ENCODE measurements at places on chromosomes 6 and 20. TPM values are rescaled to one million over a fixed set of nuclear protein-coding genes. Genes with fewer than 3 reads are reported as not detected.

GRCh38 chr20:44395461-44396340 lies 40.2 kb downstream of the HNF4A start:
- DNase-seq, result peak; percentile 60

Gene SAMD5
- 2.7 TPM for total RNA-seq

- no peak for DNase-seq
Observed at GRCh38 chr20:830011-830521, 3.4 kb upstream of the FAM110A start.

DNA sequence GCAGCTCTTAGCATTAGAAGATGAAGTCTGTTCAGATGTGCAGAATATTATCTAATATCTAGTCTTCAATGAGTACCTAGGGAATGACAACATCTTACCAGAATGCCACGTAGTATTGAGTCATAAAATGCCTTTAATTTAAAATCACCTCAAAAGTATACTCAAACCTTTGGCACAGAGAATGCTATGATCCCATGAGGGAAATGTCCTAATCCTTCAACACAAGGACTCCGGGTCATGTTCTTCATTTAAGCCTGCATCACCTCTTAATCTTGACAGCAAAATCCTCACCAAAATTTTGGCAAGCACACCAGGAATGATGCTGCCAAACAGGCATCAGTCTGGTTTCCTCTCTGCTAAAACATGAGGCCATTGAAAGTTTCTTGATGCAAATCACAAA lies 23.6 kb upstream of the MARCKS start:
- no peak for DNase-seq

DNA sequence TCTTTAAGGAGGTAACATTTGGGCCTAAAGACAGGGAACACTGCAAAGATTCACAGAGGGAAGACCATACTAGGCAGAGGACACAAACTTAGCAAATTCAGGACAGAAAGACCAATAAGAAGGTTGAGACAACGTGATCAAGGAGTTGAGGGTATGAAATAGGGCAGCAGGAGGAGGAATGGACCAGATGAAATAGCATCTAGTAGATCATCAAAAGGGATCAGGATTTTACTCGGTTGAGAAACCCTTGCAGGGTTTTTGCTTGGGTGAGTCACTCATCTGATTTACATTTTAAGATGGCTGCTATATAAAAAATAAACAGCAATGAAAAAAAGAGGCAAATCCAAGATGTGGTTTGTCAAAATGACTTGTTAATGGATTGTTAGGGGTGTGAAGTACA lies 4.7 kb downstream of the BCLAF1 start:
- DNase-seq, result no peak

Gene NRSN1
- not detected for total RNA-seq

DNA sequence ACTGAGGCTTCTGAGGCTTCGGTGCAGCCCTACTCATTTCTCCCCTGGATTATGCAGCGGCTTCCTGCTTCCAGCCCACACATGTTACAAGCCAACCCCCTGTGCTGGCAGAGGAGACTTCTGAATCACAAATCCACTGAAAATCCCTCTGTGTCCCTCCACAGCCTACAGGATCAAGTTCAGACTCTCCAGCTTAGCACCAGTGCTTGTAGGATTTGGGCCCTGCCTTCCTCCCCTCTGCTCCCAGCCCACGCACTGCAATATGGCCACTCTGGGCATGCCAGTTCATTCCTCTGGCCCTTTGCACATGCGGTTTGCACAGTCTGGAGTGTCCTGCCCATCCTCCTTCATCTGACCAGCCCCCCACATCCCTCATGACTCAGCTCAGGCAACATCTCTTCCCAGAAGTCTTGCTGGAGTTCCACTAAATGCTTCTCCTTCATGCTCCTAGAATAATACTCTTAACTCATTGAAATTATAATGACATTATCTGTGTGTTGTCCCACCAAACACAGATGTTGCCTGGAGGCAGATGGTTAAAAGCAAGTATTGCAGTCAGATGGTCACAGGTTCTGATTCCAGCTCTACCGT lies 15.9 kb upstream of the MDGA1 start:
- no peak for DNase-seq

DNA sequence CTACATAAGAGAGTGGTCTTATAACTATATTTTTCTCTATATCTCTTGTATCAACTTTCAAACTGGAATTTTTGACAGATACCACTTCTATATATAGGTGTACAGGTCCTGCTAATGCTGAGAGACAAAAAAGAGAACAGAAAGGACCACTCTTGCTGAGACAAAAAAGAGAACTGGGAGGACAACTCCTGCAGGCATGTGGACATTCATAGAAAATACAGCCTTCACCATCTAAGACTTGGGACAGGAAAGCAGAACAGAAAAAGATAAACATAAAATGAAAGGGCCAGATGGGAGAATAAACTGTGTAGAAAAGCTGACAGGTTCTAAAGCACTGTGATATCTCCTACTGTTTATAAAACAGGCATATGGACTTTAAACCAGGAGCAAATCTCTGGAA lies 541.0 kb upstream of the ADGRB3 start:
- no peak for DNase-seq

DNA sequence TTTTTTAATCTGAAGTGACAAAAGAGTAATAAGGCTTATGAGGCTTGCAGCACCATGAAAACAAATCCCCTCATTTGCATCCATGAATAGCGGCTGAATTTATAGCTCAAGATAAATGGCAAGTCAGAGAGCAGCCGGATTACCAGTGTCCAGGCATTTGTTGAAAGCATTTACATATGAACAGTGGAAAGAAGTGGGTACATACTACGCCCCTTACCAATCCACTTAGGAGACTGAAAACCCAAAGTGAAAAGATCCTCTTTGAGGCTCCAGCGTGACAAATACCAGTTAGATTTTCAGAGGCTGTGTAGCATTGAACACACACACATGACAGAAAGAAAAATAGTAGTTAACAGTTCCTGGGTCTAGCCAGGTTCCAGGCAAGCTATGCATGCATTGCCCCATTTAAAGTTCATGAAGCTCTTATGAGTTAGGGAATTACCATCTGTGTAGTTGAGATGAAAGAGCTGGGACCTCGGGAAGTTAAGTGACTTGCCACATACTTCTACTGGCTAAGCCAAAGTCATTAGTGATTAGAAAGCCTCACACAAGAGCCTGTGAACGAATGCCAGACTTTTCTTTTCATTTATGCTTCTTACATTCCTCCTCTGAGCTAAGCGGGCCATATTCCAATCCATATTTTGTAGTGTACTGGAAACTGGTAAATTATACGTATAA lies 28.3 kb upstream of the NHSL1 start:
- no peak for DNase-seq

DNA sequence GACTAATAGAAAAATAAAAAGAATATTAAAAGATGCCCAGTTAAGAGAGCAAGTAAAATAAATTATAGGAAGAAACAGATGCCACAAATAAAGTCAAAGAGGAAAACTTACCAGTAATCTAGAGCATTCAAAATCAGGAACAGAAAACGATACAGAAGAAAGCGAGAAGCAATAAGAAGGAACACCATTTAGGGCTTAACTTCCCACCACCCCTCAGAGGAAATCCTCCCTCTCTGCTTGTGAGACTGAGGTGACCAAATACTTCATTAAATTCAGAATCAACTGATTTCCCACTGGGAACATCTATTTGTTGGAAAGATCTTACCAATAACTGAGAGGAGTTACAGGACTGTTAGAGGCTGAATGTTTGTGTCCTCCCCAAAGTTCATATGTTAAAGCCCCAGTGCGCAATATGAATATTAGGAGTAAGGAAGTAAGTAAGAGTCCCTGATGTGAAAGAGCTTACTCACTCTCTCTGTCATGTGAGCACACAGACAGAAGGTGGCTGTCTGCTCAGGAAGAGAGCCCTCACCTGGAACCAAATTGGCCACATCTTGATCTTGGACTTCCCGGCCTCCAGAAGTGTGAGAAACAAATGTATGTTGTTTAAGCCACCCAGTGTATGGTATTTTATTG lies 19.5 kb downstream of the KATNA1 start:
- DNase-seq, result no peak

Gene TMEM170B
- total RNA-seq, result 9.2 TPM

DNA sequence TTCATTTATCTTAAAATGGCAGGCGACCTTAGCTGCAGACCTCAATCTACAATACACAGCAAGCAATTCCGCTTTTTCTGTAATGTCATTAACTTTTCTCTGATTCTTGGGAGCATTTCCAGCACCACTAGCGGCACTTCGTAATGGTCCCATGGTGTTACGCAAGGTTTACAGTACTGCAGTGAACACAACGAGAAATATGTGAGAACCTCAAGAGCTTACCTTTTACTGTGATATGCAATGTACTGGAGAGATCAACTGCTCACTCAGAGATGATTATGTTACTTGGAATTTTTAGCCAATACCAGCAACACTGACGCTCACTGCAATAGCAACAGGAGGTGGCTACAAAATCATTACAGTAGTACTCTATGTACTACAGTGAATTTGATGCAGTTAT lies 2.8 kb upstream of the CEP43 start:
- DNase-seq, result no peak

DNA sequence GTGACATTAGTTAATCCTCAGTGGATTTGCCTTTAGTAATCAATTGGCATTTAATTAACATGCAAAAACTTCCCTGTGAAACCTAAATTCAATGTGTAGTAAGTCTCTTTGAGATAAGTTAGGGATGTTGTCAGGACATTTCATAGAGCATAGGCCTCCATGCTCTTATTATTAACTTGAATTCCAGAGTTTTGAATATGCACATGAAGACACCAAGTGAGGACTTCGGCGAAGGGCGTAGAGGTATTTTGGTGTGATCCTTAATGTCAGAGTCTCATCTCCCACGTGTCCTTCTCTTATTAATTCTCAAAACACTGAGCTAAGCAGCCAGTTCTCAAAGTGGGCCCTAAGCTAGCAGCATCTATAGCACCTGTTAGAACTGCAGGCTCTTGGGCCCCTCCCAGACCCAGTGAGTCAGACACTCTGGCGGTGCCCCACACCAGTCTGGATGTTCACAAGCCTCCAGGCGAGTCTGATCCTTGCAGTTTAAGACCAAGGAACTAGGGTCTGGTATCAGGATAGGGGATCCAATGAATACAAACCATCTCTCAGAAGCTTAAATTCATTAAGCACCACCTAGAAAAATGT lies 292.1 kb downstream of the QKI start:
- no peak for DNase-seq

DNA sequence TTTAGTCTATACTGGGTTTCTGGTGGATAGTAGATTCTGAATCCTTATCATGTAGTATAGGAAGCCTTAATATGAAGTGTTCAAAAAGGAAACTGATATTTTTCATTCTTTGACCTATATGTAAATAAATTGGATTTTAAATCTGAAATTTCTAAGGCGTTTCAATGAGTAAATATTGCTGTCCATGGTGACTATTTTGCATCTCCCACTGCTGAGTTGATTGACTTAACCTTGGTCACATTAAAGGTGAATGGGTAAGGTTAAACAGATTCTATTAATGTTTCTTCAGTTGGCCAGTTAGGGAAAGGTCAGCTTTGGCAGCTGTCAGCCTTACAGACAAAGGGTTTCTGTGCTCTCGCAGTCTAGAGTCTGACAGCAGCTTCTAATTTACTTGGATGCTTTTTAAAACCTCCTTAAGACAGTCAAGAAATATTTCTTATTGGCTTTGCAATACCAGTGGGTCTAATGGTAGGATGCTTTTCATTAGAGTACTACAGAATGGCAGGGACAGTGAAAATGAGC lies 24.8 kb downstream of the PRIM2 start:
- no peak for DNase-seq

DNA sequence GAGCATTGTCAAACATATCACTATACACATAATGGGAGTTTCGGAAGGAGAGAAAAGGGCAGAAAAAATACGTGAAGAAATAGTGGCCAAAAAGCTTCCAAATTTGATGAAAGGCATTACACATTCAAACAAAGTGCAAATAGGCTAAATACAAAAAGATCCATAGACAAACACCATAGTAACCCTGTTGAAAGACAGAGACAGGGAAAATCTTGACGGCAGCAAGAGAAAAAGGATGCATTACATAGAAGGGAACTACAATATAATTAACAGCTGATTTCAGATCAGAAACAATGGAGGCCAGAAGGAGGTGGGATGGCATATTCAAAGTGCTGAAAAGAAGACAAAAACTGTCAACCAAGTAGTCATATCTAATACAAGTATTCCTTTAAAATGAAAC lies 170.8 kb downstream of the MRPL14 start:
- DNase-seq, result peak; percentile 1

- DNase-seq, result no peak
Observed at GRCh38 chr6:166314454-166314853, 6.3 kb upstream of the PRR18 start.

GRCh38 chr6:136343700-136344099 lies 54.1 kb upstream of the BCLAF1 start:
- DNase-seq, result no peak

- DNase-seq, result no peak
Observed at GRCh38 chr6:146910611-146911010, 293.6 kb upstream of the STXBP5 start.

GRCh38 chr6:26017632-26017966 lies 55.0 kb downstream of the TRIM38 start:
- DNase-seq, result peak; percentile 73

- no peak for DNase-seq
Observed at GRCh38 chr20:35314816-35315631, 22.8 kb upstream of the FAM83C start.

- no peak for DNase-seq
Observed at GRCh38 chr6:122472022-122472340, 374 bp upstream of the SERINC1 start.

GRCh38 chr6:158761746-158762145 lies 57.4 kb downstream of the EZR start:
- no peak for DNase-seq

Gene WFDC2
- total RNA-seq, result not detected

Gene NINL
- total RNA-seq, result 3.6 TPM

Measured in liver (tissue), 10 donors.